ENCODE measurements at places on chromosomes 6 and 20. TPM values are rescaled to one million over a fixed set of nuclear protein-coding genes. Genes with fewer than 3 reads are reported as not detected.
A peak's percentile ranks its signal among the peaks of the same experiment; 100 is the strongest.

Gene ETV7
- not detected for total RNA-seq

Gene SLC16A10
- 7.8 TPM for total RNA-seq

Gene MARCKS
- total RNA-seq = 42.7 TPM

Gene ZC2HC1B
- not detected for total RNA-seq

Gene FOXF2
- total RNA-seq = 5.2 TPM

Gene PKIG
- 84.7 TPM for total RNA-seq

Gene LINC00237
- not detected for total RNA-seq

Gene EIF6
- total RNA-seq = 98.0 TPM

Gene OR12D3
- total RNA-seq = not detected

Gene HLA-DPB1
- total RNA-seq = 72.7 TPM

Gene CPXM1
- total RNA-seq = not detected

Gene OOEP
- total RNA-seq = not detected

Gene LAMP5
- total RNA-seq = not detected

- H3K4me1 ChIP-seq = no peaks in the 10 kb centered on the region
- H3K27ac ChIP-seq = peak overlapping the region; percentile 62
- H3K27me3 ChIP-seq = no peaks in the 10 kb centered on the region
- peak; percentile 67 for DNase-seq
Observed at GRCh38 chr20:41005361-41005729, 23.3 kb upstream of the TOP1 start.

GRCh38 chr6:33694401-33694931, 17.0 kb downstream of the UQCC2 start:
- peaks cover 6% of the 10 kb centered on the region for H3K36me3 ChIP-seq
- no peak for DNase-seq
- H3K27ac ChIP-seq = no peak overlapping the region
- H3K27me3 ChIP-seq = no peaks in the 10 kb centered on the region

DNA sequence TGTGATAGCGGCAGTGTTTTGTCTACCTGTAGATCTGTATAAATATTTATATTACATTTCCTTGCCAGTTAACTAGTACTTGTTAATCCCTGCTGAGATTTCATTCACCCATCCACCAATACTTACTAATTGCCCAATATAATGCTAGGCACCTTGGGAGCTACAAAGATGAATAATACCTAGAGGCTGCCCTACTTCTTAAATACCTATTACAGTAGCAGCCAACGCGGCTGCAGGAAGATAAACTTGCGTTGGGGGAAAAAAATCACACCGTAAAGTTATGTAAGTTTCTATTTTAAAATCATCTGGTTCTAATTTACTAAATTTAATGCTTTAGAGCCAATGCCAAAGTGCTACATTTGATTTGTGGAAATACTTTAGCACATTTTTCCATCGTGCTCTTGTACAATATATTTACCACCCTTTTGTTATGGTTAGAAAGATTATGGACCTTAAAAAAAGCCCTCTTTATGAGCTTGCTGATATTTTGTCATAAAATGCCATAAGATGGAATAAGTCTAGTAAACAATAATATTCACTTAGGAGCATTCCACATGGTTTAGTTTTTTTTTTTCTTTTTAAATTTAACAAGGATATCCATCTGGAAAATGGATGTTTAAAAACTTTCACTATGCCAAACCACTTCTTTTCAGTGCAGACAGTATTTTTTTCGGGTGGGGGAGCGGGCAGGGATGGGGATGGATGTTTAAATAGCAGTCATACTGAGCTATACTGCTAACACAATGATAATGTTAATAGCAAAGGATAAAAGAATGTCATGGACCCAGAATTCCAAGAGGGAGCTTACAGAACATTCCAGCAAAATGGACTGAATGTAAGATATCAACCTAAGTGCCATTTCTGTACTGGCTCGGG, 13.2 kb upstream of the NEDD9 start:
- no peaks in the 10 kb centered on the region for H3K27me3 ChIP-seq
- H3K36me3 ChIP-seq = no peaks in the 10 kb centered on the region
- H3K4me1 ChIP-seq = peaks cover 11% of the 10 kb centered on the region
- no peak for DNase-seq
- no peak overlapping the region for H3K4me3 ChIP-seq

GRCh38 chr20:47653869-47654268, 131.4 kb downstream of the SULF2 start:
- H3K27me3 ChIP-seq = no peaks in the 10 kb centered on the region
- no peak overlapping the region for H3K27ac ChIP-seq
- DNase-seq = no peak

DNA sequence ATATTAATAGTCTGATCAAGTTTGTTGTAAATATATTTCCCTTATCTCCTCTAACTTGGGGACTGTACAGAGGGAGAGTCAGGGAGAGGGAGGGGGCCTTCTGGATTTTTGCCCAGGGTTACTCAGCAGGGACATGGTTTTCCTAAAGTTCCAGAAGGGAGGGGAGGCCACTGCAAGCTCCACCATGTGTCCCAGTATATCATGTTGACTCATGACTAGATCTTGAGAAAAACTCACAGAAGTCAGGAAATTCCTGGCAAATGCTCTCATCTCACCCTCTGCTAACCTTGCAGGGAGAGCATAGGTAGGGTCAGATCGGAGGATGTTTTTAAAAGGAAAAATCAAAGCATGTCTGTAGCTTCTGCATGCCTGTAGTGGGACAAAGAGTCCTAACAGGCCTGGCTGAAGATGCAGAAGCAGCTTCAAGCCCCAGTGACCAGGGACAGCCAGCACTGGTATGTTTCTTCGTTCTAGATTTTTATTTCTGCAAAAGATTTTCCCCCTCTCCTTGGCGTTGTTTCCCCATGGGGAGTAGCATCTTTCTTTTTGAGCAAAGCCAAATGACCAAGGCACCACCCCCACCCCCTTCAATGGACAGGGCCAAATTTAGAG, 272.9 kb upstream of the SUPT3H start:
- DNase-seq = peak; percentile 37
- H3K4me3 ChIP-seq = no peak overlapping the region
- no peaks in the 10 kb centered on the region for H3K36me3 ChIP-seq
- H3K27ac ChIP-seq = no peak overlapping the region

GRCh38 chr6:2102316-2102883, 143.0 kb downstream of the GMDS start:
- peak overlapping the region; percentile 77 for H3K27ac ChIP-seq
- H3K27me3 ChIP-seq = no peaks in the 10 kb centered on the region

- H3K27me3 ChIP-seq = no peaks in the 10 kb centered on the region
- no peaks in the 10 kb centered on the region for H3K36me3 ChIP-seq
- H3K4me1 ChIP-seq = no peaks in the 10 kb centered on the region
- DNase-seq = no peak
Observed at GRCh38 chr6:1963596-1963995, 281.8 kb downstream of the GMDS start.

- no peaks in the 10 kb centered on the region for H3K4me1 ChIP-seq
- no peak overlapping the region for H3K4me3 ChIP-seq
- no peak for DNase-seq
- no peak overlapping the region for H3K27ac ChIP-seq
Observed at GRCh38 chr6:138468320-138469015, 30.8 kb downstream of the NHSL1 start.

- no peak overlapping the region for H3K27ac ChIP-seq
- no peak for DNase-seq
- peaks cover 13% of the 10 kb centered on the region for H3K4me1 ChIP-seq
- H3K36me3 ChIP-seq = no peaks in the 10 kb centered on the region
Observed at GRCh38 chr6:49549691-49550491, 577 bp upstream of the C6orf141 start.

DNA sequence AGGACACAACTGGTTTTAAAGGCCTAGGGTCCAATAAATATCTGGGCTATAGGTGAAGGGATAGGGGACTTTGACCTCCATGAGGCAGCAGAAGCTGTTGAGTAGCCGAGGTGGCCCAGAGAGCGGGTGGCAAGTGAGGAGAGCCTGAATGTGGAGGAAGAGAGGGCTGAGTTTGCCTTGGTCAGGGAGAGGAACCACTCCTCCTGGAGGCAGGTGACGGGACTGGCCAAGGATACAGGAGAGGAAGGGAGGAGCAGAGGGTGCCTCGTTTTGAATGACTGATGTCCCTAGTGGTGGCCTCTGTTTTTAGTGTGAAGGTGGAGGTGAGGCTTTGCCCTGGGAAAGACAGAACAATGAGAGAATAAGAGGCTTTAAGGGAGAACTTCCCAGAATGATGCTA, 19.1 kb upstream of the AAR2 start:
- no peaks in the 10 kb centered on the region for H3K4me1 ChIP-seq
- H3K27me3 ChIP-seq = no peaks in the 10 kb centered on the region
- H3K36me3 ChIP-seq = peaks cover 38% of the 10 kb centered on the region
- H3K4me3 ChIP-seq = no peak overlapping the region
- no peak overlapping the region for H3K27ac ChIP-seq
- DNase-seq = no peak

GRCh38 chr6:45535933-45536332, 158.2 kb upstream of the SUPT3H start:
- no peaks in the 10 kb centered on the region for H3K36me3 ChIP-seq
- H3K27me3 ChIP-seq = no peaks in the 10 kb centered on the region
- no peak overlapping the region for H3K27ac ChIP-seq
- H3K4me1 ChIP-seq = no peaks in the 10 kb centered on the region

DNA sequence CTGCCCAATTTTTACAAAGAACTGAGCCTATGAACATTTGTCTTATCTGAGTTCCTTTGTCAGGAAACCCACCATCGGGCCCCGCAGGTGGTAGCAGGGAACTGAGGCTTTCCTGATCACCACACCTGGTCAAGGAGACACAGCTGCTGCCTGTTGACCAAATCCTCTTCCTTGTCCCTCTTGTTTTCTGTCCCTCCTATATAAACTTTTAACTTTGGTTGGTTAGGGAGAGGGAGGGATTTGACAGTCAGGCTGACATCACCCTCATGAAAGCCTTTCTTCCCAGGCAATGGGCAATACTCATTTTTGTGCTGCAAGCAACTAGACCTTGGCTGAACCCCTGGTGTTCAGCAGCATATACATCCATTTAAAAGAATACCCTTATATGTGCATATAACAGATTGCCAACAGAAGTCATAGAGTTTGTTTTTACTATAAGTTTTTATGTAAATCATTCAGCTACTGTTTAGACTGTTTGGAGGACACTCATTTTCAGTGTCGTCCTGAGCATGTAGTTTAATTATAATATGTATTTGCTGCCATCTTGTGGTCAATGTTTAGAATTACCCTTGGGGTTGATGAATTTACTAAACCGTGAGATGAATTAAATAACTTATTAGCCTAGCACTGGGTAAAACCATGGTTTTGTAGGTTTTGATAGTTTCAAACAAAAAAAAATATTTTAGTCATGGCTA, 17.0 kb downstream of the CRISP1 start:
- H3K27ac ChIP-seq = no peak overlapping the region
- no peak overlapping the region for H3K4me3 ChIP-seq
- no peaks in the 10 kb centered on the region for H3K27me3 ChIP-seq
- no peak for DNase-seq
- no peaks in the 10 kb centered on the region for H3K36me3 ChIP-seq
- H3K4me1 ChIP-seq = no peaks in the 10 kb centered on the region

DNA sequence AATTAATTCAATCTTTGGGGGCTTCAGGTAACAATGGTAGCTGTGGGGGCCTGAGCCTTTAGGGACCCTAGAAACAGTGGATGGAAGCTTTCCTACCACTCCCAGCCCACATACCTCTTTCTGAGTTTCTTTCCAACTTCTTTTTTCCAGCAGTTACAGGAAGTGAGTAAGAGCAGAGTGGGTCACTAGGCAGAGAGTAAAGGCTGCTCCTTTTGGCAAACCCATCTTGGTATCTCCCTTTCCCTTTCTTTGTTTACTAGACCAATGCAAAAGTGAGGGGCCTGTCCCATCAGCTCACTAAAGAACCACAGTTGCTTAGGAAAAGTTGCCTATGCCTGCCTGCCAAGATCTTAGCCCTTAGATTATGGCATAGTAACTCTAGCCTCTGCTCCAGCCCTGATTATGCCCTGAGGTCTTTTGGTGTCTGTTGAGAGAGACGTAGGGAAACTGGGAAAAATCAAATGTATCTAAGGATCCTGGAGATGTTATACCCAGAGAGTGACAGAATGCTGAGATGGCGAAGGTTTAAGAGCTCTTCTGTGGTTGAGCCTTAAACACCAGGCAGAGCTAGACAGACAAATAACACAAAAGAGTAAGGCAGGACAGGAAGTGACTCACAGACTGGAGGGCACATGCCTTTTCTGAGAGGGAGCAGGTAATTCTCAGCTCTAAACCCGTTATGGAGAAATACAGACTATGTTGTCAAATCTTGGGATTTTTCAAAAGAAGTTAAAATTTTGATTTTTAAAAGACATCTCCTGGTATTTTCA, 31.3 kb downstream of the TRMT6 start:
- DNase-seq = no peak
- H3K4me3 ChIP-seq = no peak overlapping the region
- H3K27me3 ChIP-seq = no peaks in the 10 kb centered on the region

DNA sequence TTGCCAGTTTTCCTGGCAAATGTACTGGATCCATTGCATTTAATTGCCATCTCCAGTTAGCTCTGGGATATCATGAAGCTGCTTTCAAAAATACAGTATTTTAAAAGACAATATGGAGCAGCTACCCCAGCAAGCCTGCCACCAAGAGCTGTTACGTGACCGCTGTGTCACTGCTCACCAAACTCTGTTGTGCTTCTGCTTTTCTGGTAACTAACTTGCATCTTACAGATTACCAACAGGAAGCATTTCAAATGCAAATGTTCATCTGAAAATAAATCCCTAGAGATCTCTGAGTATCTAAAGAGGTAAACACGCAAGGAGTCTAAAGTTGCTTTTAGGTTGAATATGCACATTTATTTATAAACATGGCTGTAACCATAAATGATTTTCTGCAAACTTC, 1008.3 kb downstream of the KIF16B start:
- no peak overlapping the region for H3K27ac ChIP-seq
- H3K4me3 ChIP-seq = no peak overlapping the region
- no peaks in the 10 kb centered on the region for H3K4me1 ChIP-seq
- H3K27me3 ChIP-seq = no peaks in the 10 kb centered on the region

GRCh38 chr6:137409266-137409777, 84.9 kb downstream of the OLIG3 start:
- DNase-seq = no peak
- H3K4me3 ChIP-seq = no peak overlapping the region
- H3K27ac ChIP-seq = no peak overlapping the region
- peaks cover 5% of the 10 kb centered on the region for H3K27me3 ChIP-seq
- H3K4me1 ChIP-seq = no peaks in the 10 kb centered on the region

DNA sequence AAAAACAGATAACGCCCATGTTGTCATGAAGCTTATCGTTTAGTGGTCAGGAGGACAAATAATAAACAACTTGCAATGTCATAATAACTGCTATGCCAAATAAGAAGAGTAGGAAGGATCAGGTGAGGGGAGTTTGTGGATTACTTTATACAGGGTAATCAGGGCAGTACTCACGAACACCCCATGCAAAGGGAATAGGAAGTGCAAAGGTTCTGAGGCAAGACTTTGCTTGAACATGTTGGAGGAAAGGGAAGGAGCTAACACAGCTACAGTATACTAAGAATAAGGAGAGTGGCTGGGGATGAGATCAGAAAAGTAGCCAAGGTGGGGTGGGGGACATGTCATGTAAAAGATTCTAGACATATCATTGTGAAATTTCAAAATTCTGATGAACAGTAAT, 292.0 kb upstream of the RUNX2 start:
- H3K36me3 ChIP-seq = no peaks in the 10 kb centered on the region
- H3K27me3 ChIP-seq = no peaks in the 10 kb centered on the region
- H3K4me3 ChIP-seq = no peak overlapping the region
- H3K4me1 ChIP-seq = no peaks in the 10 kb centered on the region

Data from ascending aorta (tissue), 2 donors.